Stimulated activated CD4-positive, alpha-beta T cell treated with anti-CD3 and anti-CD28 coated beads, Interleukin-1b, Interleukin-23, amount 100 ng/mL, for 48 hours (primary cell): ENCODE measurements at places on chromosomes 6 and 20.

GRCh38 chr20:17394411-17394810 lies 136.8 kb downstream of the BFSP1 start:
- DNase-seq, result no peak

DNA sequence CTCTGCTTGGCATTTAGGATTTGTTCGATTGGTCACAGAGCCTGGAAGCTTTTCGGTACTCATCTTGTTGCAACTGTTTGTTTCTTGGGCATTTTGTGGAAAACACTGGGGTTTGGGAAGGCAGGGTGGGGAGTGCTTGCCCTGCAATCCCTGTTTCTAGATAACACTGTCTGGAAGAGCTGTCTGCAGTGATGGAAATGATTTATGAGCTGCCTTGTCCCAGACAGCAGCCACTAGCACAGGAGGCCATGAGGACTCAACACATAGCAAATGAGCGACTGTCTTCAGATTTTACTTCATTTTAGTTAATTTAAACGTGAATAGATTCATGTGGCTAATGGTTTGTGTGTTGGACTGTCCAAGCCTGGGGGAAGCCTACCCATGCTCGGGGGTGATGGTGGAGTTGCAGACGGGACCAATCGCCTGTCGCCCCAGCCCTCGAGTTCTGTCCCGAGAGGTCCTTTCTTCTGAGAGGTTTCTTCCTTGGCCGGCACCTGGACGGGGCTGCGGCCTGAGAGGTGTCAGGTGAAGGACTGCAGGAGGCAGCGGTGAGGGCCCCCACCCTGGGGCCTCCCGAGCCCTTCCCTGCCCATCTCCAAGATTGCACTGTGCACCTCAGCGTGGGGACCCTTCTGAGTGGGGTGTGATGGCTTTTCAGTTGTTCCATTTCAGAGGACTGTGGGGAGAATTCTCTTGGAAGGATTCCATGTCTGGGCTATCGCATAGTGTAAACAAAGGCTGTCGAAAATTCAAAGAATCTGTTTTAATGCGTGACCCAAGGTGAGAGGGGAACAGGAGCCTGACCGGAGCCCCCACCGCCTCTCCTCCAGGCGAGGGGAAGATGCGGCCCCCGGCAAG lies 55.4 kb downstream of the SMOC2 start:
- DNase-seq, result no peak

- DNase-seq, result no peak
These were observed 632.2 kb downstream of the HACE1 start for GRCh38 chr6:104227508-104227907.

GRCh38 chr20:8639112-8639778 lies 429.6 kb upstream of the PLCB4 start:
- DNase-seq, result no peak

- no peak for DNase-seq
These were observed 39.2 kb upstream of the CHMP4B start for GRCh38 chr20:33771938-33772337.

DNA sequence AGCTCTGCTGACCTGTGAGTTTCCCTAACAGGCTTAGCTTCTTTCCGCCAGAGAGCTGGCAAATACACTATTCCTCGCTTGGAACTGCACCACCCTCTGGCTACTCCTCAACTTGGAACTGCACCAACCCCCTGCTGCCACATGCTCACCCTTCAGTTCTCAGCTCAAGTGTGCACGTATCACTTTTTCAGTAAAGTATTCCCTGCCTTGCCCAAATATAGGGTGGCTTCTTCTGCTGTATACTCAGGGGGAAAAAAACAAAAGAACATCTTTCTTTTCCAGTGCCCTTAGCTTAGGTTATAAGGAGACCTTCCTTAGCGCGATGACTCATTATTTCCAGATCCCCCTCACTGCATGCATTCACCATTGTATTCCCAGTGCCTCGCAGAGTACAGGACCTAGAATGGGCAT lies 21.2 kb downstream of the GNAS-AS1 start:
- no peak for DNase-seq

DNA sequence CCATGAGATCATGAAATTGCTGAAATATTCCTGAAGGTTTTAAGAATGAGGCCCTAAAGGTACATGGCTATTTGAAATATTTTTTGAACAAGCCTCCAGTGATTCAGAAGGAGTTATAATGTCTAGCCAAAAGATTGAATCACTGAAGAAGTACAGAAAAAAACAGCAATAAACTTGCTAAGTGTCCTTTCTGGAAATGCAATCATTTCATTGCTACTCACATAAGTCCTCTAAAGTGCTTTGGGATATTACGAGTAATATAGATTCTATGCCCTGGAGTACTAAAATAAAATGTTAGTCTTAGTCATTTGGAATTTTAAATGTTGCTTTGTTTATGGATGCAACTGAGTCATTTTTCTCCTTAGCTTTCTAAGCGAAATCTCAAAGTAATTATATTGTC lies 32.7 kb downstream of the CENPW start:
- no peak for DNase-seq

- peak; percentile 8 for DNase-seq
These were observed 18.9 kb upstream of the DSN1 start for GRCh38 chr20:36792422-36792821.

GRCh38 chr6:169902070-169902469 lies 150.6 kb downstream of the ERMARD start:
- DNase-seq, result no peak

- DNase-seq, result peak; percentile 38
These were observed 751 bp downstream of the MAP3K4 start for GRCh38 chr6:160992061-160992979.

GRCh38 chr20:1965520-1966351 lies 28.1 kb downstream of the PDYN start:
- peak; percentile 86 for DNase-seq

GRCh38 chr6:144931172-144932035 lies 646.3 kb downstream of the UTRN start:
- DNase-seq, result peak; percentile 9

DNA sequence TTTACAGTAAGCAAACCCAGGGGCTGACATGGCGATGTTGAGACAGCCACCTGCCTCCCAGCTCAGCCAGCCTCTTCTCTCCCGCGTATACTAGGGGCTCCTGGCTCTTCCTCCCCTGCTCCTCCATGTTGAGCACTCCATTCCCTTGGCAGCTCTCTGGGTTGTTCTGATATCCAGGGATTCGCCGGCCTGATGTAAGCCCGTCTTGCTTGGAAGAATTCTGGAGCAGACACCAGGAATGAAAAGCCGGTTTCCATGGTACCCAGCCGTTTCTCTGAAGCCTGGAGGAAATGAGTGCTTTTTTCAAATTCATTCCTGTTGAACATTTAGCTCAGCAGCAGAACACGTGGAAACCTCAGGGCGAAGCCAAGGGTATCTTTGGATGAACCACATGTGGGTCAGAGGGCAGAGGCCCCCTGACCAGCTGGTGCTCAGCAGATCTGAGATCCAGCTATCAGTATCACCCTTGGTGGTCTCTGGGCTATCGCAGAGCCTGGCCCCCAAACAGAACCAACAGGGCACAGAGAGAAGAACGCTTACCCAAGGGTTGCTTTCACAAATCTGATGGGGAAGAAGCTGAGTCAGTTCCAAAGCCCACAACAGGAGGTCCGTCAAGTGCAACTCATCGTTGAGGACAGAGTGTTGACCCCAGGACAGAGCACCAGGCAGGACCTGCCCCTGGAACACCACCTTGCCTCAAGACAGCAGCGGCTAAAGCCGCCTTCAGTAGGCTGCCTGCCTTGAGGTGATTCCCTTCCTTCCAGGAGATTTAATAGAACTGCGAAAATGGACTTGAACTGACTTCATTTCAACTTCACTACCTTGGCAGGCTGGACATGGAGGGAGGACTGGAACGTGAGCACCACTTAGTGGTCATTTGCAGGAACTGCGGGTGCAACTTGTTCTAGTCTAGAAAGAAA lies 96.1 kb upstream of the RIN2 start:
- DNase-seq, result peak; percentile 52

- DNase-seq, result no peak
These were observed 64.4 kb upstream of the IYD start for GRCh38 chr6:150304429-150304828.

GRCh38 chr6:79302341-79302740 lies 67.9 kb upstream of the HMGN3 start:
- DNase-seq, result no peak

- DNase-seq, result no peak
These were observed 44.6 kb downstream of the STXBP5 start for GRCh38 chr6:147248859-147249258.

DNA sequence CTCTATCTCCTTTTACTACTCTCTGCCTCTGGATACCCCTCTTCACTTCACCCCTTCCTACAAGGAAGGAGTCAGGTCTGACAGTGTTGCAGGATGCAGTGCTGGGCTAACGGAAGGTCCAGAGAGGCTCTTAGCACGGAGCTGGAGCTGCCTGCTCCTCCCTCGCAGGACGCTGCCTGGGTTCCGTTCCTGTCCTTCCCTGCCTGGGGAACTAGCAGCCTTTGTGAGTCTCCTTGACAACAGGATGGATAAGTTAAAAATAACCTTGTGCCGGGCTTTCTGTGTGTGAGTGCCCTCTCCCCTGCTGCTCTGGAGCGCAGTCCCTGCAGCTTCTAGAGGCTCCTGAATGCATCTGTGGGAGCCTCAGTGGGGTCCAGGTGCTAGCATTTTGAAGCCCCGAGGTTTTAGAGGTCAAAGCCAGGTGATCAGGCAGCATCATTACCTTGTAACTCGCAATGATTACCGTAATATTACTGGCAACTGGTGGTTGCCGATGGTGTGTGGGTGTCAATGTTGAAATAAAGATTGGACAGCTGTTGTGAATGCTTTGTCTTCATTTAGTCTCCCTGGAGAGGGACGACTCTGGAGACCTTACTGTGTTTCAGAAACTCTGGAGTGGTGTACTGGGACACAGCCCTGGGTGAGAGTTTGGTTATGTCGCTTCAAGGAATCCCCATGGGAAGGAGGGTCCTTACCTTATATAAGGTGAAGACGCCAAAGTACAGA lies 44.4 kb downstream of the CDS2 start:
- no peak for DNase-seq
